ENCODE measurements at places on chromosomes 5 and 9.

DNA sequence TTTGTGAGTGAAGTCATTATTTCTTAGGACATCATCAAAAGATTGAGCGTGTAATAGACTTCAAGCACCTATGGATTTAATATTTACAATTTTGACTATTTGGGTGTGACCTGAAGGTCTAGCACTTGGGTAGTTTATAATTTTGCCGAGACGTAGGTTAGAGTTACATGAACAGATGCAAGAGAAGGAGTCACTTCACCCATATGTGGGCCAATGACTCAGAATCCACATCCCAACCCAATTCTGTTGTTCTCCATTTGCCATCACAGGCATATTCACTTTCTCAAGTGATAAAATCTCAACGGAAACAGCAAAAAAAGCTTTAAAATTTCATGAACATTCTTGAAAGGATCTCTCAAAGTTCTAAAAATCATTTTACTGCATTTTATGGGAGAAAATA is 12.1 kb upstream of the ERAP1 start:
- no peak for DNase-seq

DNA sequence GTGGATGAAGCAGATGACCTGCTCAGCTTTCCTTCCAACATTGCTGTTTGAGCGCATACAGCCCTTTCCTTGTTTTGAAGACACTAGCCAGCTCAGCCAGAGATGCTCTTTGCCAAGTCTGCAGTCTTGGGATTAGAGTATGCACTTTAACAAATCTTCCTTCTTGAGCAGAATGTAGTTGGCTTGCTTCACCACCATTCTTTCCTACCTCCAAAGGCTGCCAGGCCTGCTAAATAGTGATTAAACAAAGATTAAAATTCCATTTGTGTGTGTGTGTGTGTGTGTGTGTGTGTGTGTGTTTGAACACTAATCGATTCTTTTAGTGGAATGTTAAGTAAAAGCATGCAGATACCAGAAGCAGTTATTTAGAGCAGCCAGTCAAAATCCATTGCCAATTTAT is 97.6 kb downstream of the GALNT10 start:
- DNase-seq = peak; percentile 68

DNA sequence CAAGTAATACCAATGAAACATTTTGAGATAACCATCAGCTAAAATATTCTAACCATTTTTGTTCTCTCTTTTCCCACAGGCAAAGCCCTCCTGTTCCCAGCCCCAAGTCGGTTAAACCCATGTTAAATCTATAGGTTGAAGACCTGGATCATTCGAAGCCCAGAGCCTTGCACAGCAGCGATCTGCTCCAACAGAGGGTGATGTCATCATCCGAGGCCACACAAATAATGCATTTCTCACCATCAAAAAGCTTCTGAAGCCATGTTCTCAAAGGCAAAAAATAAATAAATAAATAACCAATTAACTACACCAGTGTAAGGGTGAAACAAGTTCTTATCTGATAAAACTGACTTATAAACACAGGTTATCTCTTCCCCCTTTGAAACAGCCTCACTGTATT is 169.2 kb downstream of the ENTREP1 start:
- no peak for DNase-seq

DNA sequence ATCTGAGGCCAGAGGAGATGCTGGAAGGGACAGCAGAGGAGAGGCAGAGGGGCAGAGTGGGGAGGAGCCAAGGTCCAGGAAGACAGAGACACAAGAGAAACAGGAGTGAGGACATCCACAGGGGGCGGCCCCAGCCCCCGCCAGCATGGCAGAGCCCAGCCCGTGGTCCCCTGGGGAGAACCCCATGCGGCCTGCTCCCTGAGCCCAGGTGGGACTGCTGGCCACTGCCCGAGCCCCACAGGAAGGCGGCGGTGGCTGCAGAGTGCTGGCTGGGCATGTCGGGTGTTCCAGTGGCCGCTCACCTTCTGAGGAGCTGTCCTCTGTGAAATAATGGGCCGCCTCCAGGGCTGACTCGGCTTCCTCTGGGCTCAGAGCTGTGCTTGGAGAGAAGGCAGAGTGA is 8.9 kb upstream of the MRNIP start:
- DNase-seq = no peak

DNA sequence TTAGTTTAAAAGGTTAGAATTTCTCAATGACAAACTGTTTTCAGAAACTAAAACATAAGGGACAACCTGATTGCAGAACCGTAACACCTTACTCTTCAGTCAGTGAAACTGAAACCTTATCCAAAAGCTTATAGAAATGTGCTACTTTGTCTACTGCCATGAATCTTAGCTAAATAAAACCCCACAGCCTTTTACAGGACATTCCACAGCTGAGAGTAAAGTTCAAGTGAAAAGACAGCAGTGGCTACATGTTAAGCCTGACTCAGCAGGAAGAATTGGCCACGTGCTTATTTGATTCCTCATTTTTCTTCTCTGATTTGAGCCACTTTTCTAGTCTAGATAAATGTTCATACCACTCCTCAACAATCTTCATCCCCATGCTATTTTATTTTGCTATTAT is 278.7 kb upstream of the ISL1 start:
- DNase-seq = no peak

- DNase-seq = no peak
Measured at GRCh38 chr5:34535433-34535832, 120.7 kb upstream of the RAI14 start.

GRCh38 chr5:674630-675011 is 18.5 kb downstream of the TPPP start:
- no peak for DNase-seq

- peak; percentile 81 for DNase-seq
Measured at GRCh38 chr9:12775679-12776512, 1.1 kb downstream of the LURAP1L start.

All from EH (cell line).